ENCODE measurements at places on chromosomes 7 and 10.

DNA sequence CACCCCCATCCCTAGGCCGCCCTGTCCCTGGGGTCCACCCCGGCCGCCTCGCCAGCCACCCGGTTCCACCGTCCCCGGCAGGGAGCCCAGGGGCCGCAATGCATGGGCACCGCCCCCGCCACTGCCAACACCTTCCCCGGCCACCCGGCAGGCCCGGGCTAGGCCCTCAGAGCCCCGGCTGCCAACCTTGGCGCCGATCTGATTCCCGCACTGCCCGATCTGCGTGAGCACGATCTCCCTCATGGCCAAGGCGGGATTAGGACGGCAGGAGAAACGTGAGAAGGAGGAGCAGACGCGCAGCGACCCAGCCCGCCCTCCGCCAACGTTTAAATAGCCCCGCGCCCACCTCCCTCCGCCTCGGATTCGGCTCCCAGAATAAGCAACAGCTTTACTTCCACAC, at the start of gene TUBB8:
Gene TUBB8 (minus strand): TSS at position 301 of the 400 bp plus-strand sequence. CDS start 58 bp downstream, at position 243.
- DNase-seq = no peak

DNA sequence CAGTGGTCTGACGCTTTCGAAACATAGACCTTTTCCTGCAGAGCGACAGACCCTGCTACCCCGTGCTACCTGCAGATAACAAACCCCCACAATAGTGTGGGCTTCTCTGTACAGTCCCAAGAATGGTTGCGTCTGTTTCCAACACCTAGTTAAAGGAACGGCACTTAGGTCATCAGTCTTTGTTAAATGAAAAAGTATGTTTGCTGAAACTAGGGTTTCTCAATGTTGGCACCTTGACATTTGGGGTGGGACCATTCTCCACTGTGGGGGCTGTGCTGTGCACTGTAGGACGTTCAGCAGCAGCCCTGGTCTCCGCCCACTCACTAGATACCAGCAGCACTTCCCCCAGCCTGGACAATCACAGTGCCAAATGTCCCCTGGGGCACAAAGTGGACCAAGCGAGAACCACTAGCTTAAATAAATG, 13.7 kb downstream of the TECTB start:
- no peak for DNase-seq

DNA sequence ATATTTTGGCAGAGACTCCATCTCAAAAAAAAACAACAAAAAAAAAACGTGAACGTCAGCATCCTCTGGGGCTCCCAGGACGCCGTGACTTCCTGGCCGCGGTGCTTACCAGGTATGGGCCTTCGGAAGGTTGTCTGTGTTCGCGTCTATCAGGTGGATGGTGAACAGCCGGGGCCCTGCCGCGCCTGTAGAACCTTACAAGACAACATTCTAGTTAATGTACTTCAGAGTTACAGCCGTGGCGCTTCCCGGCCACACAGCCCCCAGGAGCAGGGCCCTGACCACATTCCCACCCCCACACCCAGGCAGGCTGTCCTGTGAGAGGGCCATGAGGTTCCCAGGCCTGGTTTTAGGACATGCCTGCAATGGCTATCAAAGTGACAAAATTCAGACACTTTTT, 111.0 kb downstream of the SMURF1 start:
- DNase-seq = no peak

DNA sequence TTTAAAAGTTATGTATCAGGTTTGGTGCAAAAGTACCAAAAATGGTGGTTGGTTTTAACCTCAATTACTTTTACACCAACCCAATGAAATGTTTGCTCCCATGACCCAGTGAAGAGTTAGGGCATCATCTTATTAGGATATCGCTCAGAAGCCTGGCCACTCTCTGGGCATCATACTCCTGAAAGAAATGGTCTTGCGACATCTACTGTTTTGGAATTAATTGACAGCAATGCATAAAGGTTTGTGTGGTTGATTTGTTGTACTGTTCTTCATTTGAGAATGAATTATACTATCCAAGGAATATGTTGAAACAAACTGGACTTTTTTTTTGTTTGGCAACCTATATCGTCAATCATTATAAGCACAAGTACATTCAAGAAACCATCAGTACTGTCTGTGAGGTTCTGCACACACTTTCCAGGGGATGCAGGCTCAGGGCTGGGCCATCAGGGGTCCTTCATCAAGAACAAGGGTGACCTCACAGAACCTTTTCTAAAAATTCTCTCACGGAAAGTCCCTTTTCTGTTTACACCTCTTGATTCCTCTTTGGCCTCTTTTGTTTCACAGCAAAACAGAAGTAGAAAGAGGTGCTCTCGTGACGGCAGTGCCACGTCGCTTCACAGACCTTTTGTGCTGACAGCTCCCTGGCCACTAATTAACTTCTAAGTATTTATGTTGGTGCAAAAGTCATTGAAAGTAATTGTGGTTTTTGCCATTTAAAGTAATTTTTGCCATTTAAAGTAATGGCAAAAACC, 117.2 kb upstream of the KLF6 start:
- DNase-seq = no peak
